ENCODE measurements at places on chromosomes 12 and 14.

GRCh38 chr14:54627219-54627539 lies 60.3 kb downstream of the SAMD4A start:
- peak overlapping the region; percentile 79 for H3K4me3 ChIP-seq
- H3K36me3 ChIP-seq, result no peaks in the 10 kb centered on the region
- peak overlapping the region; percentile 91 for H3K27ac ChIP-seq
- H3K27me3 ChIP-seq, result no peaks in the 10 kb centered on the region
- DNase-seq, result no peak

GRCh38 chr12:104486363-104486750 lies 29.6 kb downstream of the CHST11 start:
- H3K36me3 ChIP-seq, result peaks cover 19% of the 10 kb centered on the region
- H3K4me1 ChIP-seq, result peaks cover 93% of the 10 kb centered on the region
- no peaks in the 10 kb centered on the region for H3K27me3 ChIP-seq
- peak overlapping the region; percentile 47 for H3K27ac ChIP-seq
- no peak for DNase-seq
- peak overlapping the region; percentile 9 for H3K4me3 ChIP-seq

- H3K4me3 ChIP-seq, result no peak overlapping the region
- no peak overlapping the region for H3K27ac ChIP-seq
- no peaks in the 10 kb centered on the region for H3K27me3 ChIP-seq
- DNase-seq, result no peak
Measured at GRCh38 chr14:33839193-33840076, 111.4 kb downstream of the EGLN3 start.

DNA sequence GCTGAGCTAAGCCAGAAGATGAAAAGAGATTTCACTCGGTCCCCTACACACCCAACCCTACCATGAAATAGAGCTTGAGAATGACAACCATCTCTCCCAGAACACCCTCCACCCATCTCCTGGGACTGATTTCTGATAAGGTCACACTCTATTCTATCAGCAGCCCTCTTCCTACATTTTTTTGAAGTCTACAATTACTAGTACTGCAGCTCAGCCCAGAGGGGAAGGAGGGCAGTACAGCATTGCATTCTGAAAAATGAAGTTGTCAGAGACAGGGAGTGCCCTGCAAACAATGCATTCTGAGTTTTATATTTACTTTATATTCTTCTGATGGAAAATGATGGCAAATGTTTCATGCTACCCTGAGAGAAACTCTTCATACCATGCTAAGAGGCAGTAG lies 318.5 kb downstream of the BCAT1 start:
- H3K4me3 ChIP-seq, result no peak overlapping the region
- no peak for DNase-seq
- H3K27ac ChIP-seq, result no peak overlapping the region
- peaks cover 3% of the 10 kb centered on the region for H3K4me1 ChIP-seq
- H3K36me3 ChIP-seq, result no peaks in the 10 kb centered on the region

- DNase-seq, result no peak
- H3K27ac ChIP-seq, result peak overlapping the region; percentile 56
- H3K4me3 ChIP-seq, result no peak overlapping the region
- H3K27me3 ChIP-seq, result no peaks in the 10 kb centered on the region
- peaks cover 52% of the 10 kb centered on the region for H3K4me1 ChIP-seq
Measured at GRCh38 chr12:120801146-120801545, 75.5 kb downstream of the ACADS start.

GRCh38 chr12:95742586-95742985 lies 48.0 kb downstream of the NTN4 start:
- H3K27ac ChIP-seq, result no peak overlapping the region
- H3K4me3 ChIP-seq, result no peak overlapping the region
- DNase-seq, result no peak
- H3K4me1 ChIP-seq, result no peaks in the 10 kb centered on the region

GRCh38 chr12:75831402-75831801 lies 200.2 kb downstream of the PHLDA1 start:
- H3K27ac ChIP-seq, result no peak overlapping the region
- no peak for DNase-seq
- no peak overlapping the region for H3K4me3 ChIP-seq
- H3K36me3 ChIP-seq, result no peaks in the 10 kb centered on the region
- no peaks in the 10 kb centered on the region for H3K4me1 ChIP-seq

GRCh38 chr14:95217391-95217900 lies 60.1 kb upstream of the DICER1 start:
- H3K27me3 ChIP-seq, result no peaks in the 10 kb centered on the region
- DNase-seq, result no peak
- H3K27ac ChIP-seq, result no peak overlapping the region
- H3K4me1 ChIP-seq, result peaks cover 7% of the 10 kb centered on the region
